Left colon (tissue), 2 donors: ENCODE measurements at places on chromosomes 11 and 22. TPM values are rescaled to one million over a fixed set of nuclear protein-coding genes. Genes with fewer than 3 reads are reported as not detected.

The DCHS1 gene
- total RNA-seq: 7.6 TPM

The ENTHD1 gene
- not detected for total RNA-seq

The SEC14L6 gene
- total RNA-seq: 0.11 TPM

The NCAPD3 gene
- total RNA-seq: 11.5 TPM

The TAGLN gene
- 747 TPM for total RNA-seq

The GRIK4 gene
- 0.20 TPM for total RNA-seq

The PRR33 gene
- total RNA-seq: not detected

The OR2D2 gene
- total RNA-seq: 0.22 TPM

The RFPL1 gene
- total RNA-seq: not detected

The ZBTB16 gene
- 75.1 TPM for total RNA-seq

The A4GALT gene
- 5.1 TPM for total RNA-seq

The ART1 gene
- not detected for total RNA-seq

The SCGB1A1 gene
- not detected for total RNA-seq

The EHF gene
- 226 TPM for total RNA-seq
